ENCODE measurements at places on chromosomes 1 and 21. TPM values are rescaled to one million over a fixed set of nuclear protein-coding genes. Genes with fewer than 3 reads are reported as not detected.
A peak's percentile ranks its signal among the peaks of the same experiment; 100 is the strongest.

AK5 gene
- total RNA-seq = 1.0 TPM

DNA sequence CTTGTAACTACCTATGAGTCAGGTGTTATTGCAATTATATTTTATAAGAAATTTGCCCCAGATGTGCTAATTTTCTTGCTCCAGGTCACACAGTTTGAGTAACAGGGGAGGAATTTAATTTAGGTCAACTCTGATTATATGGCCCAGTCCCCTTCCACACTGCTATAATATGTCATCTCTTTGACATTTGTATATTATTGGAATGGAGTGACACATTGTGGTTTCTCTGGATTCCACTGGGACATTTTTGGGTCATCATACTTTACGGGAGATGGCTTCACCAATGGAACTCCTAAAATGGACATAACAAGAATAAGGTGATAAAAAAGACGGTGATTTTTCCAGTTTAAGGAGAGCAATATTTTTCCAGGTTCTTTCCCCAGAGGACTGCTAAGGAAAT is 191.2 kb downstream of the DISC1 start:
- no peak for DNase-seq
- H3K4me3 ChIP-seq = no peak overlapping the region
- no peaks in the 10 kb centered on the region for H3K36me3 ChIP-seq
- no peaks in the 10 kb centered on the region for H3K27me3 ChIP-seq
- H3K27ac ChIP-seq = no peak overlapping the region
- H3K4me1 ChIP-seq = no peaks in the 10 kb centered on the region

GRCh38 chr1:242017580-242018233 is 18.8 kb upstream of the MAP1LC3C start:
- H3K36me3 ChIP-seq = no peaks in the 10 kb centered on the region
- H3K4me3 ChIP-seq = no peak overlapping the region
- DNase-seq = peak; percentile 59
- H3K27me3 ChIP-seq = no peaks in the 10 kb centered on the region
- H3K27ac ChIP-seq = no peak overlapping the region

DNA sequence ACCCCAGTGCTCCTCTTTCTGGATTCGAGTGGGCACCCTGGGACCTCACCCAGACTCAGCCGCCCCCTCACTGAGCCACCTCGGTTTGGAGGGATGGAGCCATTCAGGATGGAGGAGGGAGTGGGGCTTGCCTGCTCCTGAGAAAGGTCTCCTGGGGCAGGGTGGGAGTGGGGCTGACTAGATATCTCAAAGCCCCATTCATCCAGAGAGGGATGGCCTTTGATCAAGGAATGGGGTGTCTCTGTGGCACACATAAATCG is 10.1 kb upstream of the SPSB1 start:
- H3K4me3 ChIP-seq = no peak overlapping the region
- peaks cover 5% of the 10 kb centered on the region for H3K27me3 ChIP-seq
- H3K36me3 ChIP-seq = no peaks in the 10 kb centered on the region
- H3K27ac ChIP-seq = no peak overlapping the region

All from lower lobe of right lung (tissue), 2 donors.